Colonic mucosa (tissue), 4 donors: ENCODE measurements at places on chromosomes 4 and X. TPM values are rescaled to one million over a fixed set of nuclear protein-coding genes. Genes with fewer than 3 reads are reported as not detected.

GRCh38 chr4:2950221-2950989 lies 12.8 kb downstream of the NOP14 start:
- no peak for DNase-seq

- no peak for DNase-seq
Measured at GRCh38 chrX:19761554-19762295, 125.7 kb downstream of the SH3KBP1 start.

DNA sequence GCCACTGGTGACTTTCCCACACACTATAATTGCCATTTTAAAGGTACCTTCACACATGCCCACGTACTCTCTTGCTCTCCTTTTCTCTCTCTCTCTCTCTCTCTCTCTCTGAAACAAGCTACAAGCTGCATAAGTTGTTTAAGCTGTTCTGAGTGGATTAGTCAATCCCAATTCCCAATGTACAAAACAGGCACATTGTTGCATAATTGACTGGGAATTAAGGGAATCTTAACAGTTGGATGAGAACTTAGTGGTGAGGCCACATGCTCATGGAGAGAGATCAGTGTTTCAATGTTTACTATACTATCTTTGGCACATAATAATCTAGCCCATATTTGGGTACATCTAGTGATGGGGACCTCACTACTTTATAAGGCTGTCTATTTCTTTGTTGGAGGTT lies 123.3 kb downstream of the ARHGEF9 start:
- no peak for DNase-seq

DNA sequence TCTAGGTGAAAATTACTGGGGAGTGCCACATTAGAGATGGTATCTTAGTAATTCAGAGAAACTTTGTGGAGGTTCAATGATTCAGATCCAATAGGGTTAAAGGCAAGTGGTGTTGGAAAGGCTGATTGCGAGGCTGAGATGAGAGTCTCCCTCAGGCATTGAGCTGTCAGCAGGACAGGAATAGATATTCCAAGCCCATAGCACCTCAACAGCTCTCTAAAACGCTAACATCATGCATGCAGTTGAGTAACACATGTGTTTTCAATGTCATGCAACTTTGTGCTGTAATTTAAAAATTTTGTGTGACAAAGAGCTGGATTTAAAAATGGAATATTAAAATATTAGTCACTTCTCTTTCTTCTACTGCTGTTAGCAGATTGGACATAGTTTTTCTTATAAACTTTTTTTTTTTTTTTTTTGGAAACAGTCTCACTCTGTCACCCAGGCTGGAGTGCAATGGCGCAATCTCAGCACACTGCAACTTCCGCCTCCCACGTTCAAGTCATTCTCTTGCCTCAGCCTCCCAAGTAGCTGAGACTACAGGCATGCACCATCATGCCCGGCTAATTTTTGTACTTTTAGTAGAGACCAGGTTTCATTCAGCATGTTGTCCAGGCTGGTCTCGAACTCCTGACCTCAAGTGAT lies 173.5 kb upstream of the C1QTNF7 start:
- no peak for DNase-seq

GRCh38 chrX:137426695-137427425 lies 139.1 kb upstream of the ZIC3 start:
- DNase-seq, result no peak

DNA sequence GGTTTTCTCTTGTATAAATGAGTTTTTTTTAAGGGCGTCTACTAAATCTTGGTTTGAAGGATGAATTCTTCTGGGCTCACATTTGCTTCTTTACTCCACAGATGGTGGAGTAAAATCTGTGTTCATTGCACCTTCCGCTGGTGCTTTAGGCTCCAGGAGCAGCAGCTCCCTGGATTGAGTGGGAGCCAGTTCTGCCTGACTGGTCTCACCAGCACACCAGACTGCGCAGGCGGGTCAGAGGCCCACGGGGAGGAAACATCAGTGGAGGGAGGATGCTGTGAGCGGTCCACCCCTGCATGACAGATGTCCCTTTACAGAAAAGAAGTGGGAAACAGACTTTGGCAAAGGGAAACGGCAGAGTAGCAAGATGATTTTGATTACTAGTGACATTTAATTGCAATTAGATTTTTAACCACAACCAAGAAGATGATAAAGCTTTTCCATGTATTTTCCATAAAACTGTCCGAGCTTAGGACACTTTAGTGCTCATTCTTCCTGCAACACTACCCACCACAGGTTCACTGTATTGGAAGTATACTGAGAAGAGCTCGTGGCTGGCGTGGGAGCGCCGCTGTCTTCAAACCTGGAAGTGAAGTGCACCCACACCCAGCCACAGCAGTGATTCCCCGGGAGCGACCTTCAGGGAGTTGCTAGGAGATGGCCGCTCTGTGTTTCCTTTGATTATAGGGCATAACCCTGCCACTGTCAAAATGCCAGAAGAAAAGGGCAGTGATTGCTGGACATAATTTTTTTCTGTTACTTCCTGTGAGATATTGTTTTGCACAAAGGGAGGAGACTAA lies 95.2 kb downstream of the SORBS2 start:
- DNase-seq, result no peak

GRCh38 chr4:70488748-70489147 lies 16.8 kb downstream of the MUC7 start:
- DNase-seq, result no peak

DNA sequence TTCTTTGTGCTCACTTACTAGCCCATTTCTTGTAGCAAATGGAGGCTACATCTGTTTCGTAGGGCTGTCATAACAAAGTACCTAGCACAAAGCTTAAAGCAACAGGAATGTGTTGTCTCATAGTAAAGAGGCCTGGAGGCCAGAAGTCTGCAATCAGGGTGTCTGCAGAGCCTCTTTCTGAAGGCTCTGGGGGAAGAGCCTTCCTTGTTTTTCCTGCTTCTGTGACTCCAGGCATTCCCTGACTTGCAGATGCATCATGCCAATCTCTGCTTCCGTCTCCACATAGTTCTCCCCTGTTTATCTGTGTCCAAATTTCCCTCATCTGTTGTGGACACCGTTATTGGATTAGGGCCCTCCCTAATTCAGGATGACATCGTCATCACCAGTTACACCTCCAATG lies 67.1 kb downstream of the SHROOM2 start:
- DNase-seq, result no peak

- DNase-seq, result no peak
Measured at GRCh38 chr4:55921093-55921492, 27.7 kb upstream of the CEP135 start.

GRCh38 chrX:155148724-155149537 lies 67.3 kb upstream of the VBP1 start:
- DNase-seq, result peak; percentile 48

Gene SPP1
- total RNA-seq, result 3.9 TPM

Gene FDCSP
- total RNA-seq, result not detected

Gene PPBP
- not detected for total RNA-seq

Gene NPY1R
- total RNA-seq, result 1.6 TPM

Gene MCF2
- not detected for total RNA-seq

Gene NDST3
- total RNA-seq, result not detected

Gene MGAT4D
- total RNA-seq, result not detected

Gene COL4A6
- total RNA-seq, result 1.1 TPM

Gene CD38
- 2.5 TPM for total RNA-seq
